SJSA1 (cell line): ENCODE measurements at places on chromosomes 5 and 9. TPM values are rescaled to one million over a fixed set of nuclear protein-coding genes. Genes with fewer than 3 reads are reported as not detected.

C5orf58 gene
- total RNA-seq: not detected in 2 replicates

MAP3K1 gene
- 11.8 and 18.8 TPM in 2 replicates for total RNA-seq

FGF10 gene
- total RNA-seq: not detected in 2 replicates

GRM6 gene
- not detected in 2 replicates for total RNA-seq

PCDHGA11 gene
- 0.22 and 0.32 TPM in 2 replicates for total RNA-seq

JMY gene
- total RNA-seq: 2.3 and 2.9 TPM in 2 replicates

ASPN gene
- not detected in 2 replicates for total RNA-seq

- DNase-seq: no peak
Measured at GRCh38 chr5:167460449-167461020, 830.9 kb upstream of the WWC1 start.

DNA sequence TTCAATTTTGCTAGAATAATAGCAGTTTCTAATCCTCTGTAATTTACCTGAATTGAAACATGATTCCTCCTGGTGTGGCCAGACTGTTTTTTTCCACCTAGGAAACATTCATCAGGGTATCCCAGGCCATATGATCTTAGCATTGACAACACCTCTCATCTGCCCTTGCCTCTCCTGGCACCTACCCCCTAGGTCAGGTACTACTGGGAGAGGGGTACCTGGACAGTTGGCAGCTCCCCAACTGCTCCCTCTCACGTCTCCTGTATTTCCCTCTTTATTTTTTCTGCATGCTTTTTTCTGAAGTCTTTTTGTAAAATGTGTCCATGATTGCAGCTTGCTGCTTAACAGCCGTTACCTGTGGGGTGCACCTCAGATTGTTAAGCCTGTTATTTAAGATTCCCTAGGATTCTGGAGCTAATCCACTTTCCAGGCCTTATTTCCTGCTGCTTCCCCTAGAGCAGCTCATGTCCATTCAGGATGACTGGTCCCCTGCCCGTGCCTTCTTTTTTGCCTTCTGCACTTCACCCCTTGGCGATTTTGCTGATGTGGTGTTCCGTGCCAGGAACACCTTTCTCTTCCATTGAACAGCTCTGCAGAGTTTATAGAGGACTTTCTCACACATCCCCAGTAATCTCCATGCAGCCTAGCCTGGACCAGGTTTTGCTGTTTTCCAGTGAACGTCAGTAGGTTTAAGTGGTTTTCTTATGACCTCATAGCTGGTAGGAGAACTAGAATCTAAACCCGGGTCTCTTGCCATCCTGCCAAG, 33.6 kb downstream of the SNX30 start:
- no peak for DNase-seq

GRCh38 chr9:138047469-138048040, 170.0 kb downstream of the CACNA1B start:
- peak; percentile 25 for DNase-seq

- no peak for DNase-seq
Measured at GRCh38 chr5:111017731-111018130, 53.8 kb upstream of the TSLP start.

GRCh38 chr5:56269216-56269927, 36.2 kb upstream of the ANKRD55 start:
- peak; percentile 55 for DNase-seq

GRCh38 chr9:14881006-14881405, 29.2 kb downstream of the FREM1 start:
- no peak for DNase-seq

DNA sequence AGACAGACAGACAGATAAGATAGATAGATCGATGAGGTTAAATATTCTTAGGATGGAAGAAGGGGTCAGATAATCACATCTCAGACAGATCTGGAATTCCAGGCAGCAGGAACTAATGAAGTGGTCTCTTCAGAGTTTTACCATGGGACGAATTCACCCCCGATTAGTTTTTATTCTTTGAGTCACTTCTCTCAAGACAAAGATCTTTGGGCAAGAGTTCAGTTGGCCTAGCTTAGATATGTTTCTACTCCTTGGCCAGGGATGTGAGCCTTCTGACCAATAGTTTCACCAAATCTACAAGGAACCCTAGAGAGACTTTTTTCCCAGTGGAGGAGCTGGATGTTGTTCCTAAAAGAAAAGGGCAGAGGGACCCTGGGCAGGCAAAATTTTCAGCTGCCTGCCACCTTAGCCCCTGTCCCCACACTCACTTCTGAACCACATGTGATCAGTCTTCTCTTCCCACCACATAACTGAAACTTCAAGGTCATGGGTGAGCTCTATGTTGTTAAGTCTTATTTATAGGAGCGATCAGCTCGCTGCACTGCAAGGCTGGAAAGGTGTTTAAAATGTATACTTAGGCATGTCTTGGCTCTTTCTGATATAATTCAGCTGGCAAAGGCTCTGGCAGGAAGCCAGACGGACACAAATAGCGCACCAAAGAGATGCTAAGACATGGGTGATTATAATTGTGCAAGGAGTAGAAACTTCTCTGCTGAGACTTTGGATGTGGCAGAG, 132.9 kb downstream of the PALM2AKAP2 start:
- DNase-seq: no peak
